ENCODE measurements at places on chromosomes 12 and 14.

DNA sequence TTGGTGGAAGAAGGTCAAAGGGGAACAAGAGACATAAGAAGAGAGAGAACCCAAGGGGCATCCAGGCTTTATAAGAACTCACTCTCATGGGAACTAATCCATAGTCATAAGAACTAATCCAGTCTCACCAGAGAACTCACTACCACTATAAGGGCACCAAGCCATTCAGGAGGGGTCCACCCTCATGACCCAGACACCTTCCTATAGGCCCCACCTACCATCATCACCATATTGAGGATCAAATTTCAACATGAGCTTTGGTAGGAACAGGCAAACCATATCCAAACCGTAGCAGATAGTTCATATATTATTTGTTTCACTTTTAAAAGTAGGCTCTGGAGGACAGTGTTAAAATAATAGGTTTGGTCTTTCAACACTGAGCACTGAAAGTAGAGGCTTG is 350.1 kb downstream of the TMTC2 start:
- no peak for DNase-seq

- no peak for DNase-seq
Observed at GRCh38 chr12:88057994-88058718, 29.0 kb upstream of the C12orf50 start.

- DNase-seq, result no peak
Observed at GRCh38 chr12:5873281-5873919, 71.7 kb downstream of the ANO2 start.

DNA sequence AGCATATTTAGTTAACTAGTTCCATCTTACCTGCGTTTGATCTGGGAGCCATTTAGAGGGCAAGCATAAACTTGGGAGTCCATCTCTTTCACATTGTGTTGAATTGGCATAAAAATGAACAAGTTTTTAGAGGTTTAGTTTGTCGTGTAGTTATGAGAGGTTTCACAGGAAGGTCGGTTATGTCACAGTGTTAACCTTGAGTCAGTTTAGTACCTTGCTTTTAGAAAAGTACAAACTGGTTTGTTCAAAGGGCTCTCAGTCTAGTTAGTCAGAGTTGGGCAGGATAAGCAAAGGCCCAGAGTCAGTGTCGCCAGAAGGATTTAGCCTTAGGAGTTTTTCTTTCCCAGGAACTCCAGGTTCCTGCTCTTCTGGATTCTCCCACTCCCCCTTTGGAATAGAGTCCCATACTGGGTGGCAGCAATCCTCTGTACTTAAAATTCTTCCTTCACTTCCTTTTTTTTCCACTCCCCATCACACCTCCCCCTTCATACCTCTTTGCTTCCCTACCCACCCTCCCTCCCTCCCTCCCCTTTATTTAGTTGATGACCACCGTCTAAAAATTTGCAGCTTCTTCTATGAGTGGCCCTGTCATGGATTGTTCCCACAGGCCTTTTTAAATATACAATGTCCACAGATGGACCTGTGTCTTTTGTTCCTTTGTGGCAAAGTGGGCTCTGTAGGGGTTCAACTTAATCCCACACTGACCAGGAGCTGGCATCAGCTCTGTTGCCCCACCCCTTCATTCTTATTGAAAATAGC is 12.1 kb downstream of the PCBP2 start:
- no peak for DNase-seq

DNA sequence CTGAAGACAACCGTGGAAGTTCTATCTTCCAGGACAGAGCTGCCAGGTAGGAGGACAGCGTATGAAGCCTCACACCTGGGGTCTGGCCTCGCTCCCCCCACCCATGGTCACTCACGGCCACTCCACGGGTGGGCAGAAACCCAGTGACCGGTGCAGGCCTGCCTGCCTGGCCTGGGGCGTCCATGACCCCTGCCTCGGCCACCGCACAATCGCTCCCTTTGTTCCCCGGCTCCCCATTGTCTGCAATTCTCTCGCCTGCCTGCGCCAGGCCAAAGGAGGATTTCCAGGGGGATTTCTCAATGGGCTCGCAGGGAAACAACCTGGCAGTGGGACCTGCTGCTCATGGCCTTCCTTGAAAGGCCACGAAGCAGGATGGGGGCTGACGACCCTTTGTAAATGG is 22.6 kb downstream of the CCDC85C start:
- DNase-seq, result no peak

DNA sequence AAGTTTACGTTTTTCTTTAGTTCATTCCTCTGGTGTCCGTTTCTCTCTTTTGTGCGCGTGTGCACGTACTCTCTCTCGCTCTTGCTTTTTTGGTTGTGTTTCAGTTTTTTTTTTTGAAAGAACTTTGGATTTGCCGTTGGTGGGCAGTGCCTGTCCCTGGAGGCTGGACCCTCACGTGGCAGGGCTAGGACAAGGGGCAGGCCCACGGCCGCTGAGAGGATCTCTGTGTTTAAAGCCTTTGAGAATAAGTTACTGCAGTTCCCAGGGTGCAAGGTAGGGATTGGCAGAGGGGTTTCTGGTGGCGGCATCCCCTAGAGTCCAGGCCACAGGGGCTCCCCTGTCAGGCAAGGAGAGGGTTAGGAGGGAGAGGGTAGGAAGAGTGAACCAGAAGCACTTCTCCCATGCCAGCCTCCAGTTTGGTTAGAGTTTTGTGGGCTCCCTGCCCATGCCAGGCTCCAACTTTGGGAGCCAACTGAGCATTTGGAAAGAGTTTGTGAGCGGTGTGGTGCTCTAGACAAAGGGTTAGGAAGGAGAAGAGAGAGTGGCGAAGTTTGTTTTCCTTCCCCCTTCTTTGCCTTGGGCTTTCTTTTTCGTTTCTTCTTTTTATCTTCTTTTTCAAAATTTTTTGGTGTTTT is 30.5 kb downstream of the ZFHX2 start:
- DNase-seq, result no peak

- DNase-seq, result no peak
Observed at GRCh38 chr12:44835641-44836379, 40.3 kb downstream of the NELL2 start.

Measured in suppressor macrophage treated with lipopolysaccharide for 4 hours (primary cell).